Posterior cingulate gyrus (tissue), 11 donors: ENCODE measurements at places on chromosomes 13 and 19.

DNA sequence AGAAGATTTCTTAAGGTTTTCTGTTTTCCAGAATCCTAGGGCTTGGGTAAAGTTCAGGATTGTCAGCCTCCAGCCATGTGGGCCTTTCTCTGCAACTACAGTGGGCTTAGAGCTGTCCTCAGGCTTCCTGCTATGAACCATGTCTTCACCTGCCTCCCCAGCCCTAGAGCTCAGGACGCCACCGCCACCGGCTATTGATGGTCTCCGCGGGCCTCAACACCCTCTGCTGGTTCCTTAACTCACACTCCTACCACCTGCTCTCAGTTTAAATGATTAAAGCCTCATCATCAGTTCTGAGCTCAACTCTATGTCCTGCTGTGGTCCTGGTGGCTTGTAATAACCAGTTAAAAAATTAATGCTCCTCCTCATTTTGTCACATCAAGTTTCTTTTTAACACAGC, 221.0 kb downstream of the EFNB2 start:
- DNase-seq, result no peak

DNA sequence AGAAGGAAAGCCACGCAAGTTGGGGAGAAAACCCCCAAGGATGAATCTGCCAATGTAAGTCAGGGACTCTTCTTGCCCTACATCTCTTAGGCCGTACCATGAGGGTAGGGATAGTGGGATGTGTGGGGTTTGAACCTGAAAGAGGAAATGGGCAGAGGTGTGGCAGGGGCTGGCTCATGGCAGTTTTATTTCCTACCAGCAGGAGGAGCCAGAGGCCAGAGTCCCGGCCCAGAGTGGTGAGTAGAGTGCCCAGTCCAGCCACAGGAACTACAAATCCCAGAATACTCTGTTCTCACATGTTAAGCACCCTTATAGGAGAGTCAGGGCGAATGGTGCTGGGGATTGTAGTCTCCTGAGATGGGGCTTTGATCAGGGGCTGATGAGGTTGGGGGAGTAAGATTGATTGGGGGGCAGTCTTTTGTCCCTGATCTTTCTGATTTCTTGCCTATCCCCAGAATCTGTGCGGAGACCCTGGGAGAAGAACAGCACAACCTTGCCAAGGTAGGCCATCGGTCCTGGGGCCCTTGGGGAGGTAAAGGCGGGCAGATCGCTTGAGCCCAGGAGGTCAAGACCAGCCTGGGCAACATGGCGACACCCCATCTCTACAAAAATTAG, 16.5 kb downstream of the VASP start:
- DNase-seq, result peak; percentile 94

- no peak for DNase-seq
These were observed 40.0 kb downstream of the ESD start for GRCh38 chr13:46756977-46757376.

DNA sequence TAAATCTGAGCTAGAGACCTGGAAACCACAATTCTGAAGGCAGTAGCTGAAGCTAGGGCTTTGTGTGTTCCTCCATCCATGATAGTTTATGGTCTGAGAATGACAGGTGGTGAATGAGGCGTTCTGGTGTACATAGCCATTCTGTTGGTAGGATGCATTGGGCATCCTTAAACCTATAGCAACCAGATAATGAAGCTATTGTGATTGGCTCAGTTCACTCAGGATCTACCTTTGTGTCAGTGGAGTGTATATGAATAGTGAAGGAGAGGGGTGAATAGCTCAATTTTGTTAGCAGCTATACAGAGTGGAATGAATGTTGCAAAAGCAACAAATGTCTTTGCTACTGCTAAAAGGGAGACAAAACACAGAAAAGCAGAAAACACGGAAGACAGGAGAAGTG, 80.0 kb upstream of the PCDH20 start:
- DNase-seq, result no peak

GRCh38 chr19:27745978-27746542, 1466.9 kb downstream of the UQCRFS1 start:
- DNase-seq, result no peak

- DNase-seq, result no peak
These were observed 9.3 kb upstream of the INSR start for GRCh38 chr19:7303470-7303869.

DNA sequence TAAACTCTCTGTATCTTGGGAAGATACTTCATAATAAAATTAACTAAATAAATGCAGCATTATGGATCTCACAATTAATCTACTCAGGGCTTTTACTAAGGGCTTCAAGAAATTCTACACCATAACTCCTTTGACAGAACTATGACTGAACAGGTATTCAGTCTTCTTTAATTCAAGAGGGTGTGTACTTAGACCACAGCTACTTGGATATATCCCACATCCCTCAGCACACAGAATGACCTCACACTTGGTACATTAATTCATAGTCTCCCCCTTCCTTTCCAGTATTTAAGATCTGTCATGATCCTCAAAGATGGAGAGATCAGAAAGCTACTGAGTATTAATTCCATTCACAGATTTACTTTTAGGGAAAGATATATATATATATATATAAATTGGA, 11.6 kb downstream of the DIAPH3 start:
- no peak for DNase-seq

GRCh38 chr19:23917856-23918255, 3.2 kb downstream of the ZNF726 start:
- no peak for DNase-seq

DNA sequence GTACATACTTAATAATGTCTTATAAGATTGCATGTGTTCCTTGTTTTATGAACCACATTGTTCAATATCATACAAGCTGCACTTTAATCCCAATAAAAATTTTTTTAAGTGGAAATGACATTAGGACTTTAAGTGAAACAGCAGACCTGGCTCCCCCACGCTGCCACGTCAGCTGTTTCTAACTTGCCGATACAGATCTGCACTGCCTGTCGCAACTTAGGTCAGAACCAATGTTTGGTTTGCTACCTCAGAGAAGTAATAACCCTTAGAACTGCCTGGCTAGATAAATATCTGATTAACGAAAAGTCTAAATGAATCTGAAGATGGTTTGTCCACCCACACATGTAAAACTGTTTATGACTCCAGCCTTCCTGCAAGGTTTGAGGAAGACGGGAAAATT, 327.5 kb upstream of the DACH1 start:
- DNase-seq, result no peak

DNA sequence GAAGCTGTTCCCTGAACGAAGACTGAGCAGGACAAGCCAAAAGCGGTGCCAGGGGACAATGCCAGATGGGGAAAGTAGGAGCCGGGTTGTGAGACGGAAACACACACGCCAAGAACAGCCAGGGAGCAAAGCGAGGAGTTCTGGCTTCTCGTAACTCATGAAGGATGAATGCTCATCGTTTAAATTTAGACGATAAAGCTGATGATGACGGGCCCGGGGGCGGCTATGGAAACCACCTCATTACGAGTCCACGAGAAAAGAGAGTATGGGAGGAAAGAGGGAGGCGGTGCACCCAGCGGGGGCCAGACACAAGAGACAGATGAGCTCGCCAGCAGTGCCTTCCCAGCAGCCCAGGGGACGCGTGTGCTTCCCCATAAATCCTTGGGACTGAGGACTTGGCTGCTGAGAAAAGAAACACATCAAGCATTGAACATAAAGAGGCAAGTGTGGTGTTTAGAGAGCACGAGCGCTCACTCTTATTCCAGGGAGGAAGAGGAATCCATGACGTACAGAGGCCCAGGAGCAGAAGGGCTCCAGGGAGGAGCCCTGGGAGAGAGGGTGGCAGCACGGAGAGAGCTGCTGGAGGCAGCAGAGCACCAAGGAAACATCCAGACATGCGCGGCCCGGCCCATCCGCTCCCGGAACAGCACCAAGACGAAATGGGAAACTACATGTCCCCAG, 70.7 kb downstream of the EPS15L1 start:
- DNase-seq, result peak; percentile 68

DNA sequence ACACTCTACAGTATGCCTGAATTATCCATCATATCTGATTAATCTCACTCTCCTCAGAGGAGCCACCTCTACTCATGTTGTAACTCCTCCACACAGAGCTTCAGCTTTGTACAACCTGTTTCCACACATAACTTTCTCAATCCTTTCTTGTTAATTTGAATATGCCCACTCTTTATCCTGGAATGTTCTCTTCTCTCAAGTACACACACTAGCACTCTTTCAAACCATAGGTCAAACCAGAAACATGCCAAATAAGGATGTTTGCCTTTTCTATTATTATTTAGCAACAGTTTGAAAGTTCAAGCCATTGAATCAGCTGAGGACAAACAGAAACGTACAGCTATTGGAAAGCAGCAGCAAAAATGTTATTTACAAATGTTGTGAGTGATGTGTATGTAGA, 110.3 kb downstream of the MIPEP start:
- DNase-seq, result no peak

DNA sequence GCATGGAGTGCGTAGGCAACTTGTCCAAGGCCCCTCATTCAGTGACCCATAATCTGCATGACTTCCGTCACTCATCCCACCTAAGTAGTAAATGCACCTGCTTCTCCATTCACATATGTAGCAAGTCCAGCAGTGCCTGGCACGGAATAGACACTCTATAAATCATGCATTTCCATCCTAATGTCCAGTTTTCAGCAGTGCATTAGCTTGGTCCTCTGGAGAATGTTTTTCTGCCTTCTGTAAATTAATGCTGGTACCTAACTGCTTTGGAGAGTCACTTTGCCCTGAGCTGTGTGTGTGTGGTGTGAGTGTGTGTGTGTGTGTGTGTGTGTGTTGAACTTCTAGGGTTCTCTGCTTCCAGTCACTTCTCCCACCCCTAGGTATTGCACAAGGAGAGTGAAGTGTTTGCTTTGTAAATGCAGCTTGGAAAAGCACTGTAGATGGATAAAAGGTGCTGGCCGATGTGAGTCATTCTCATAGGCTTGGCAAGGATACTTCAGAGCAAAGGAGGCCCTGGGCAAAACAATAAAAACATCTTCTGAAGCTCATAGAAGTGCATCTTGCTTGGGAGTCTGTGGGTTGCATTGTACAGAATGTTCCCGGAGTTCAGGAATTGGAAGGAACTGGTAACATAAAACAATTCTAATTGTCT, 181.8 kb downstream of the KATNAL1 start:
- DNase-seq, result no peak

- no peak for DNase-seq
These were observed 4.3 kb upstream of the TMEM255B start for GRCh38 chr13:113754691-113755090.

- DNase-seq, result no peak
These were observed 14.7 kb upstream of the GRAMD1A start for GRCh38 chr19:34985249-34986022.

DNA sequence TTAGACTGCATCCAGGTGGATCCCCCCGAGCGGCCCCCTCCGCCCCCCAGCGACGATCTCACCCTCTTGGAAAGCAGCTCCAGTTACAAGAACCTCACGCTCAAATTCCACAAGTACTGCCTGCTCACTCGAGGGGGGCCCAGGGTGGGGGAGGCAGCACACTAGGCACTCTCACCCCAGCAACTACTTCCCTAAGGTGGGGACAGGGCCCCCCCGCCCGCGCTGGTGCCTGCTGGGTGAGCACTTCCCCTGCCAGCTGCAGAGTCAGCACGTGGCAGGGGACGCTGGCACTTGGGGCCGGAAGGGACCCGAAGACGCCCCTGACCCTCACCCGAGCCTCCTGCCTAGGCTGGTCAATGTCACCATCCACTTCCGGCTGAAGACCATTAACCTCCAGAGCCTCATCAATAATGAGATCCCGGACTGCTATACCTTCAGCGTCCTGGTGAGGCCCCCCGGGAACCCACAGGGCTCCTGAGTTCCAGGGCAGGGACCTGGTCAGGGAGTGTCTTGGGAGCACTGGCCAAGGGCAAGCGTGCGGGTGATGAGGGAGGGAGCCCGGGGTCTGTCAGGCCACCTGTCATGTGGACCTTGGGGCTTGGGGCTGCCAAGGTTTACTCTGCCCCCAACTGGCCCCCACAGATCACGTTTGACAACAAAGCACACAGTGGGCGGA, 5.2 kb downstream of the MCOLN1 start:
- no peak for DNase-seq

- no peak for DNase-seq
These were observed 113.3 kb downstream of the LMO7 start for GRCh38 chr13:75749407-75749806.

DNA sequence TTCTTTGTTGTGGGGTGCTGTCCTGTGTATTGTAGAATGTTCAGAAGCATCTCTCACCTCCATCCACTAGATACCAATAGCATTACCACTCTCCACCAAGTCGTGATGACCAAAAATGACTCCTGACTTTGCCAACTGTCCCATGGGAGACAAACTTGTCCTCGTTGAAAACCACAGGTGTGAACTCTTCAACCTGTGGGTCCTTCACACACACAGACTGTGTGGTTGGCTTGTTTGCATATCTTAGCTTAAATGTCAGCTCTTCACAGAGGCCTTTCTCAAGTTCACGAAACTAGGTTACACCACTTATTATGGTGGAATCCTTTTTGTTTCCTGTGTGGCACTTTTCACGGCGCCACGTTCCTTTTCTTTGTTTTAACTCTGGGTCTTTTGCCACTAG, 6.8 kb downstream of the GPC5 start:
- no peak for DNase-seq

- no peak for DNase-seq
These were observed 10.3 kb downstream of the TMEM272 start for GRCh38 chr13:51834581-51835171.

GRCh38 chr13:112996671-112997091, 27.7 kb downstream of the MCF2L start:
- DNase-seq, result no peak

GRCh38 chr13:97780486-97780885, 173.0 kb upstream of the IPO5 start:
- DNase-seq, result no peak

DNA sequence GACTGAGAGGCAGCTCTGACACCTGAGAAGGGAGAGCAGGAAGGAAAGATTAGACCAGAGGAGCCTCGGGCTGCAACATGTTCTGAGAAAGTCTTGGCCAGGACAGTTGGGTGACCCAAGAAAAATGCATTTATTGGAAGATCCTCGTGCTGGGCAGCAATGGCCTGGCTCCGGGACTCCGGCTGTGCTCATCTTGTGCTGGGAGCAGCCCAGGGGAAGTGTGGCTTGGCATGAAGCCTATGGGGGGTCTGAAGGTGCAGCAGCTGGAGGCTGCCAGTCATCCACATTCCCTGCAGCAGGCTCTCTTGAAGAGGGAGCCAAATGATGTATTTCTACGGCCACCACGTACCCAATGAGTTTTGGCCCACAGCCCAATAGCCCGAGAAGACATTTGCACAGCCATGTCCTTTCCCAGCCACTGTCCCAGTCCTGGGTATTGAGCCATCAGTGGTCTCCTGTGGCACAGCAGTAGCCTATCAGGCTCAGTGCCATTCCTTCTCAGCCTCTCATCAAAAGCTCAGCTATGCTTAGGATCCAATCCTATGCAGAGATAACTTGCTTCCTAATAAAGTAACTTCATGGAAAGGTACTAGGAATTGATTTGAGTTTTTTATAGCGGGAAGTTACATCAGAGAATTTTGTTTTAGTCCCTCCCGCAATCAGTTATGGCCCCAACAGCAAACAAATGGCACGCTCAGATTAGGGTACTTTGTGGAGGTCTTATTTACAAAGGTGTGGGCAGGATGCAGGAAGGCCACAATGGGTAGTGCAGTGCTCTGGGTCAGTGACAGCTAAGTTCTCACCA, 76.0 kb upstream of the MEDAG start:
- no peak for DNase-seq

- no peak for DNase-seq
These were observed 212.5 kb upstream of the IRS2 start for GRCh38 chr13:109998684-109999533.
